Activated naive CD4-positive, alpha-beta T cell treated with anti-CD3 and anti-CD28 coated beads, Interleukin-2, amount 50 U/mL, for 72 hours (primary cell): ENCODE measurements at places on chromosomes 2 and 18.

- no peak for DNase-seq
Observed at GRCh38 chr2:134124047-134124753, 129.7 kb upstream of the MGAT5 start.

DNA sequence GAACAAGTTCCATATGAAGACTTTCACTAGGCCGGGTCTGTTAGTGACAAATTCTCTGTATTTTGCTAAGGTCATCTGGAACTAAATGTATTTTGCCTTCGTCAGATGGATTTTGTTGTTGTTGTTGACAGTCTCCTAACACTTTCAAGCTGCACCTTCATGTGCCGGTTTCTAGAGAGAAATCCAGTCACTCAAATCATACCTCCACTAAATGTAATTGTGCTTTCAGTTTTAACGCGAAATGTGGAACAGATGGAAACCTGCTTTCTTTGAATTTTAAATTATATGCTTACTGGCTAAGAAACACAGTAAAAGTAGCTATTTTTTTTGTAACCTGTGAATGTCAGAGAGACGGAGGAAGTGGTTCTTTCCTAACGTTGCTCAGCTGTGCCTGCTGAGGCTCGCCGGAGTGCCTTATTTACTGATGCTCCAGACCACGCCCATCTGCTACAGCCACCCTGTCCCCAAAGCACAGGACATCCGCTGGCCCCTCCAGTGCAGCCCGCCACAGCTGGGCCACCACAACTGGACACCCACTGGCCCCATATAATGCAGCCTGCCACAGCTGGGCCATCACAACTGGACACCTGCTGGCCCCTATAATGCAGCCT, 134.7 kb downstream of the PXDN start:
- DNase-seq = no peak

GRCh38 chr2:9004338-9005204, 1.1 kb upstream of the MBOAT2 start:
- no peak for DNase-seq

DNA sequence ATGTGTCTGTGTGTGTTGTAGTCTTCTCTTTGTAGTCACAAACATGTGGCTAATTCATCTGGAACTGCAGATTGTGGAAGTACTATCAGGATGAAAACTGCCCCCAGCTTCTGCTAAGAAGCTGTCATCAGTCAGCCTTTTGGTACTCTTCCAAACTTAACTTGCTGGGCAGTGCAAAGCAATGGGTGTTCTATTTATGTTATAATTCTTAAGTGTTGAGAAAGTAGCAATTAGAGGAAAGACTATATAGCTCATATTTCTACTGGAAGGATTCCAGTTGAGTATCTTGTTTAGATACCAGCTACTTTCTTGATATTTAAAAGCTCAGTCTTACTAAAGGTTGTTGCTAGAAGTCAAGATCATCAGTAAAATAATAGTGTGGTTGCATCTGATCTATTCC, 52.1 kb downstream of the SLC38A11 start:
- DNase-seq = no peak

- no peak for DNase-seq
Observed at GRCh38 chr2:221844212-221845020, 272.3 kb upstream of the EPHA4 start.

DNA sequence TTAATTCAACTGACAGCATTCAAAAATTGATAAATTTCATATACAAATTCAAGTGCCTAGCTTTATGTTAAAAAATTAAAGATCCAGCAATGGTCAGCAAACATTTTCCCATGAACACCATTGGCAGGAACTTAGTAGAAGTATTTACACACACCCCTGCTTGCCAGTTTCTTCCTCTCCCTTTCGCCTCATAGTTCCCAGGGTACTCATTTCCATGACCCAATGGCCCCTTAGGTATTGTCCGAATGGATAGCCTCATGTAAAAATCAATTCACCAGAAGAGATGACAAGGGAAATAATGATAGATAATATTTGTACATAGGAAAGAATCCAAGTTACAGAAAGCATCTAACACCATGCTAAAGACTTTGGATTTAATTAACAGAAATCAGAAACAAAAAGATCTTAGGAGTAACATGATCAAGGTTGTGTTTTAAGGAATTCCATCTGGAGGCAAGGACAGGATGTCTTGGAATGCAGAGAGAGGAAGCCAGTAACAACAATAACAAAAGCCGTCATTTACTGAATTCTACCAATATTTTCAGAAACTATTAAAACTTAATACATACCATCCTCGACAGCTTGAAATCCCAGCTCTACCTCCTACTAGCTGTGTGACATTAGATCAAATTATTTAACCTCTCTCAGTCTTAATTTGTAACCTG, 423.0 kb downstream of the IRS1 start:
- no peak for DNase-seq

DNA sequence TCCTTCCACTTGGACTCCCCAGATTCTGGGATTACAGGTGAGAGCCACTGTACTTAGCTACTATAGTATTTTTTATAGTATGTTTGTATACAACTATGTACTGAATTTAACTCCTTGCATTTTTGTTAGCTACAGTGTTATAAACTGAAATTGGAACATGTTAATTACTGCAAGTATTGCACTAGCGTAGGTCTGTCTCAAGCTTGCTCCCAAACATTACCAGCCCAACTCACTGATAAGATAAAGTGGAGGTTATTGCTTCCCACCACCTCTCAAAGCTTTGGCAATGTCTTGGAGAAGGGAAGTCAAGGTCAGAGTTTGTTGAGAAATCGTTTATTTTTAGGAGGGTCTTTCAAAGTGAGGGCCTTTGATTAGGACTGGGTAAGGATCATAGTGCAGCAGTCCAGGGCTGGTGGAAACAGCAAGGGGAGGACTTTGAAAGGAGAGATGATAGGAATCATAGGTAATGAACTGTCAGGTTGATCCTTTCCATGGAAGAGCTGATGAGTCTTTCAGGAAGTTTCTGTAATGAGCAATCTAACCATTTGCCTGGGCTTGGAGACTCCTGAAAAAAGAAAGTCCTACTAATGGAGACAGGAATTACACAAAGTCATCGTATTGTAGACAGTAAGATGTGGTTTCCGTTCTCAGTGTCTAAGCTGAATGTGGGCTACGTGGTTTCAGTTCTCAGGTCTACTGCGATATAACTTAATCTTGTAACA, 257.1 kb downstream of the MYO3B start:
- DNase-seq = no peak
